Mucosa of descending colon (tissue), 3 donors: ENCODE measurements at places on chromosomes 3 and 15. TPM values are rescaled to one million over a fixed set of nuclear protein-coding genes. Genes with fewer than 3 reads are reported as not detected.

- DNase-seq = no peak
Observed at GRCh38 chr3:35393901-35394799, 245.2 kb upstream of the ARPP21 start.

GRCh38 chr3:184395320-184395660, 15.4 kb downstream of the CHRD start:
- peak; percentile 29 for DNase-seq

- DNase-seq = no peak
Observed at GRCh38 chr3:117751651-117752050, 1042.1 kb downstream of the TUSC7 start.

- no peak for DNase-seq
Observed at GRCh38 chr15:52415628-52416027, 113.1 kb downstream of the MYO5A start.

DNA sequence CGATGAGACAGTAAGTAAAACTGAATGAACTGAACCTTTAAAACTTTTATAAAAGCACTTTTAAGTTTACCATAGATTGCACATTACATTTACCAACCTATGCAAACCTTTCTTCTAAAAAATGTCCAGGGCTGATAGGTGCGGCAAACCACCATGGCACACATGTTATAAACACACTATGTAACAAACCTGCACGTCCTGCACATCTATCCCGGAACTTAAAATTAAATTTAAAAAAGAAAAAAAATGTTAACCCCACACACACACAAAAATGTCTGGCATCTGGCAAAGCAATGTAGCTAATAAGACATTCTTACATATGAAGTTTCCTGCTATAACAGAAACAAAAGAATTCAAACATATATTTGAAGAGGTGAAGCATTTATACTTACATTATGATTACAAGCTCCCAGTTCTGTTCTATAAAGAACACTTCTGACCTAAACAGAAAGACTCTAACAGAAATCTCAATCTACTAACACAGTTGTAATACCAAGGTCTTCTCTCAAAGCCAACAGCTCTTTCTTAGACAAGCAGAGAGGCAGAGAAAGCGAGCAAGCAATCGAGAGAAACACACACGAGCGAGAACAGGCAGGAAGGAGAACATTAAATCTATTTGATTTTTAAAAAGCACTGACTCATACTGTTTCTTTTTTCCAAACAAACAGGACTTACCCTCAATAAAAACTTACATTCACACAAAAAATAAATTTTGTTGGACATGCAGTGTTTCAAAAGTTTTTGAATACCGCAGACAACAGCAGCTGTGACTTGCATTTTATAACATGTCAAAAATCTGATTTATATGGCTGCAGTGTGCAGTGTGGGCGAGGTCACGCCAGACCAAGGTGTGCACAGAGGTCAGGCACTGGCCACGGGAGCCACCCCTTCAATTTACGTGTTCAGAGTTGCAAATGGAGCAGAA, at the start of gene NRG4:
Gene NRG4 (minus strand): TSS at position 798 of the 925 bp plus-strand sequence. CDS start 1,194 bp downstream, outside the sequence.
- peak; percentile 52 for DNase-seq

GRCh38 chr3:69748503-69748902, 9.2 kb downstream of the MITF start:
- DNase-seq = no peak

GRCh38 chr15:26214290-26214689, 351.2 kb upstream of the ATP10A start:
- DNase-seq = no peak

- DNase-seq = no peak
Observed at GRCh38 chr3:18669374-18669773, 244.2 kb upstream of the SATB1 start.

DNA sequence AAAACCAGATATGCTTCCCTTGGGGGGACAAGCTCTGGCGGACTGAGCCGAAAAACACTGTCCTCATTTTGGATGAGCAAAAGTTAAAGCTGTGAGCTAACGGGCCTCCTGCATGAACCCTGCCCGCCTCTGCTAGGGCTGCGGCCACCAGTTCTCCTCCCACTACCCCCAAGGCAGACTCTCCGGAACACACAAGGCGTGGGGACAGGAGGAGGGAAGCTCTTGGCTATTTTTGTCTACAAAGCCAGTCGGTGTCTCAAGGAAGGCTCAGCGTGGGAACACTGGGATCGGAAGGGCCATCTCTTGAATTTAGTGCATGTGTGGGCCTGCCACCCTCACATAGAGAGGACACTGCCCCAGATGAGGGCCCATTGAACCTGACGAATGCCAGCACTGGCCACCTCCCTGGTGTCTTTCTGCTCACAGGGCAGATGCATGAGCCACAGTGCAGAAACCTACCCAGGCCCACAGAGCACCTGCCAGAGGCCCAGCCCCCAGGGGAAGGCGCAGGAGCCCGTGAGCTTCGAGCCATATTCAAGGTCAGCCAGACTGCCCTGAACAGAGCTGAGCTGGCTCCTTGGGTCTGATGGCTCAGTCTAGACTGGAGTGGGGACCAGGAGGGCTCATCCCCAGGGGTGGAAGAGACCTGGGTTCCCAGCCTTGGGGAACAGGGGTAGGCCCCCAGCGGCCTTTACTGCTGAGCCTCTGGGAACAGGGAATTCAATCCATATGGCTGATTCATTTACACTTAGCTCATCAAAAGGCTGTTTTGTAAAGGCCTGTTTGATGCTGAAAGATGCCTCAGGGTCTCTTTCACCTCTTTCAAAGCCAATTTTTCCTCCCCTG, 38.3 kb downstream of the HCN4 start:
- DNase-seq = no peak

DNA sequence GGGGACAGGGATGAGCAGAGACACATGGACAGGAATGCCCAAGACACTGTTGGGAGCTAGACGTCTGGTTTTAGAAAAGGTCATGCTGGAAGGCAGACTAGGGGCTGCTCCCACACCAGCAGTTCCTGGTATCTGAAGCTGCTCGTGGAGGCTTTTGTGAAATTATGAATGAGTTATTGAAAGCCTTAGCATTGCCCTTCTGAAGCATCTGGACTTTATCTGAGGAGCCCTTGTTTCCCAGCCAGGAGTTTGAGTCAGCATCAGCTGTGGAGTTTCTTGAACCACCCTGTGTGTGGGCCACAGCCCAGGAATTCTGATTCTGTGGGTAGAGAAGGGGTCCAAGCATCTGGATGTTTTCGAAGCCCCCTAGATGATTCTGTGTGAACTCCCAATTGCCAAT, 258.7 kb downstream of the SLCO3A1 start:
- no peak for DNase-seq

DNA sequence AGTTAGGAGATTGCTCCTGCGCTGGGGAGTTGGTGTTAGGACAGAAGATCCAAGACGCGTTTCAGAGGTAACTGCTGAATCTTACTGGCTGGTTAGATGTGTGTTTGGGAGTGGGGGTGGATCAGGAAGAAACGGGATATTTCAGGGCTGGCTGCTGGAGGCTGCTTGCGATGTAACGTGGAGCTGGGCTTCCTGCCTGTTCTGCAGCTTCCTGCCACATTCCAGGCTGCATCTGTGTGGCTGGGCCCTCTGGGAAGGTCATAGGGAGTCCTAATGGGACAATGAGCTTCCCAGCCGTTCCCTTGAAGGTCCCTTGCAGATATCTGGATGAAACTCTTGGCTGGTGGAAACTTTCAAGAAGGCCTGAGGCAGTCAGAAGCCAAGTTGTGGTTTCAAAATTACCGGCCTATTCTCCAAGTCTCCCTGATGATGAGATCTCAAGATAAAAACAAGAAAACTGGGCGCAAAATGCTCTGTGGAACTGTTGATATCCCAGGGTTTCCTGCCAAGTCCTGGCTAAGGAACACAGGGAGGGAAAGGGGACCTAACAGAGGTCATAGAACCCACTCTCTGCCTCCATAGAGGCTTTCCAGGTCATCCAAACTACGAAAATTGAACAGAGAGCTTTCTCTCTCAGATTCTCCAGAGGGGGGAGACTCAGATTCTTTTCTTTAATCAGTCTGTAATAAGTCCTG, 67.0 kb downstream of the NOX5 start:
- no peak for DNase-seq

GRCh38 chr15:40087991-40088928, 20.4 kb downstream of the BMF start:
- no peak for DNase-seq

DNA sequence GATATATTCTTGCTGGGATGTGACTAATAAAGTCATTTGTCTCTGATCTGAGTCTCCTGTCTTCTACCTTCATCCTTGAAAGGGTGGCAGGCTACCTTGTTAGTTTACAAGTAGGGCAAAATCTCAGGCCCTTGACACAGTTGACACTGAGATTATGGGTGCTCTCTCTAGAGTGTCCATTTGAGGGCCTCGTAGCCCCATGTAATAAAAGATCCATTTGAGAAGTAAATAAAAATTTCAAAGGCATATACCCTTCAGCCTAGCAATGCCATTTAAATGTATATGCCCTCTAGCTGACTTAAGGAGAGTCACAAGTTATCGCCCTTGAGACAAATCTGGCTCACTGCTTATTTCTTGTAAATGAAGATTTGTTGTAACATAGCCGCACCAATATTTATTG, 98.6 kb downstream of the TCF12 start:
- DNase-seq = no peak

- no peak for DNase-seq
Observed at GRCh38 chr3:53114412-53115074, 15.7 kb downstream of the RFT1 start.

GRCh38 chr15:97995192-97995591, 34.7 kb downstream of the ARRDC4 start:
- DNase-seq = no peak

GRCh38 chr3:146679191-146679590, 74.0 kb upstream of the PLSCR5 start:
- DNase-seq = no peak

DNA sequence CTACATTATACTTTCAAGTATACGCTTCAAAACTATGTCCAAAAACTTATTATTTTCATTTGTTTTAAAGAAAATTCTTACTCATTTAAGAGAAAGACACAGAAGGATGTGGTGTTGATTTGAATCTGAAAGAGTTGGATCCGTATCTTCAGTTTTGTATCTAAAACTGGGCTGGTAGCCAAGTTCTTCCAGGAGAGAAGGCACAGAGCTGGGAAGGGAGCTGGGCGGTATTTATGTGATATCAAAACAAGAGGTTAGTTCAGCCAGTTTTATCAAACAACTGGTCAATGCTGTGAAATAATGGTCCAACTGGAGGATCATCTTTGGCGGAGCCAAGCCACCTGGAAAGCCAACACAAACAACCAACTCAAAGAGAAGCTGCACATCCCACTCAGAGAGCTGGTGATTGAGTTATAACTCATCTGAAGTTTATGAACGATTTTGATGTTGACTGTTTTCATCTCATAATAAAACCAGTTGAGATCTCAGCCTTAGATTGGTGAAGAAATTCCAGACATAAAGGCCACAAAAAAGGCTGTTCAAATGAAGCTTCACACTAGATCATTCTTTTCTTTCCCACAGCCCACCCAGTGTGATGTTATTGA, 489.6 kb upstream of the RASGRP1 start:
- DNase-seq = no peak

The HCLS1 gene
- 23.5 TPM for total RNA-seq

The GPR15 gene
- total RNA-seq = 6.9 TPM

The SLCO2A1 gene
- 34.3 TPM for total RNA-seq

The STAC gene
- total RNA-seq = not detected

The PCYT1A gene
- 65.2 TPM for total RNA-seq

The CPNE9 gene
- total RNA-seq = not detected

The KNG1 gene
- 3.2 TPM for total RNA-seq

The SLITRK3 gene
- 0.35 TPM for total RNA-seq

The FOXB1 gene
- not detected for total RNA-seq

The SAMMSON gene
- total RNA-seq = not detected

The MCF2L2 gene
- 0.84 TPM for total RNA-seq

The CEMIP gene
- total RNA-seq = 1.4 TPM

The CCNB2 gene
- 8.7 TPM for total RNA-seq

The LTF gene
- 1.2 TPM for total RNA-seq

The APOD gene
- total RNA-seq = 10.7 TPM
